ENCODE measurements at places on chromosomes 3 and 15. TPM values are rescaled to one million over a fixed set of nuclear protein-coding genes. Genes with fewer than 3 reads are reported as not detected.

The ABCC5 gene
- 10.6 TPM for total RNA-seq

The ITIH4 gene
- total RNA-seq: 0.10 TPM

The SLC2A2 gene
- not detected for total RNA-seq

The RTP3 gene
- total RNA-seq: 0.41 TPM

The SLC7A14 gene
- total RNA-seq: not detected

The NSMCE3 gene
- total RNA-seq: 11.9 TPM

The MYO5C gene
- 0.06 TPM for total RNA-seq

GRCh38 chr3:114363554-114364202 lies 69.8 kb downstream of the TIGIT start:
- DNase-seq: no peak

DNA sequence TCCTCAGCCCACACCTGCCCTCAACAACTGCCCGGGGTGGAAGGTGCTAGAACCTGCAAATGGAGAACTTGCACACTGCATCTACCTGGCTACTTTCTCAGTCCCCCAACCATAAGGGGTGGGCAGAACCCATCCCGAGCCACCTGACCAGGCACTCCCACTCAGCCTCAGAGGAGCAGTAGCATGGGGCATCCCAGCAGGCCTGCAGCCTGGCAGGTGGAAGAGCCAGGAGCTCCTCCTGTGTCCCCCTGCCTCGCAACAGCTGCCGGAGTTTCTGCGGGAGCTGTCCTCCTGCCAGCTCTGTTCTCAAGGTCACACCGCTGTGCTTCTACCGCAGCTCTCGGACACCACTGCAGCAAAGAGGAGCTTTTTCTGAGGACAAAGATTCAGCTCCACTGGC lies 27.5 kb downstream of the RAB6B start:
- DNase-seq: no peak

GRCh38 chr3:65548848-65549625 lies 489.7 kb downstream of the MAGI1 start:
- no peak for DNase-seq

GRCh38 chr3:188956839-188957489 lies 214.8 kb upstream of the TPRG1 start:
- DNase-seq: peak; percentile 65

DNA sequence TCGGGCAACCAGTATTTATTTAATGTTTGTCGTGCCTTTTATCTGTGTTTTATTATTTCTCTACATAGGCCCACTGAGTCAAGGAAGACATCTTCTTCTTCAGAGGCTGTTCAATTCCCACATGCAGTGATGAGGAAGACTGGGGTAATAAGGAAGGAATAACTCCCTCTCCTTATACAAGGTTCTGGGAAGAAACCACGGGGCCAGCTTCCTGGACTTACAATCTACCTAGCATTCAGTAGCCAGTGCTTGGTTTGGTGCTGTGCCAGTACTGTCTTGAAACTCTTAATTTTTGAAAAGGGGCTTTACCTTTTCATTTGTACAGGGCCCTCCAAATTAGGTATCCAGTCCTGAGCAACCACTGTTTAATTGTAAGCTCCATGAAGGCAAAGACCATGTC lies 51.2 kb downstream of the SRGAP3 start:
- no peak for DNase-seq

- no peak for DNase-seq
These were observed 8.8 kb upstream of the KCTD6 start for GRCh38 chr3:58482917-58483636.

DNA sequence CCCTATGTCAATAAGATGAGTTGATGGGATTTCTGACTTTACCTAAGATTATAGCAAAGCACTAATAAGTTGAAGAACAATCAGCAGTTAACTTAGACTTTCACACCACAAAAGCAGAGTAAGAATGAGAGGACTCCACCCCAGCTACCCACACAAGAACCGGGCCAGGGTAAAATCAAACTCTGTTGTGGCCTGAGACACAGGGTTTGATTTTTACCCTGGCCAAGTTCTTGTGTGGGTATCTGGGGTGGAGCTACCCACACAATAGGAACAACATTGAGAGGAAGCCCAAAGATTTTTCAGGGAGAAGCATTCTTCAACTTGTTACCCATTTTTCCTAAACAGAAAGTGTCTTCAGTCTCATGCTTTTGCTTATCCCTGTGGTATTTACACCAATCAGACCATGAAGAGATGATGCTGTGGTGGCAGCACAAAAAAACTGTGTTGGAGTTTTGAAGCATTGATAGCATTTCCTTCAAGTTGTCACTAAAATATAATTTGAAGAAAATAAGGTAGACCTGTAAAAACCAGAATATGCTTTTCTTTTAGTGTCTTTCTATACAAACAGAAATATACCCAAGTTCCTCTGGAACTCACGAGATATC lies 25.6 kb downstream of the CPOX start:
- DNase-seq: no peak

Measured in H4 (cell line).